ENCODE measurements at places on chromosomes 6 and 20.

- DNase-seq = no peak
Measured at GRCh38 chr20:5067877-5068645, 51.7 kb downstream of the PCNA start.

- peak; percentile 20 for DNase-seq
Measured at GRCh38 chr20:56328861-56329260, 29.9 kb upstream of the FAM210B start.

- DNase-seq = no peak
Measured at GRCh38 chr6:117818449-117818848, 88.6 kb upstream of the SLC35F1 start.

- DNase-seq = no peak
Measured at GRCh38 chr6:23526526-23526925, 599.5 kb upstream of the NRSN1 start.

DNA sequence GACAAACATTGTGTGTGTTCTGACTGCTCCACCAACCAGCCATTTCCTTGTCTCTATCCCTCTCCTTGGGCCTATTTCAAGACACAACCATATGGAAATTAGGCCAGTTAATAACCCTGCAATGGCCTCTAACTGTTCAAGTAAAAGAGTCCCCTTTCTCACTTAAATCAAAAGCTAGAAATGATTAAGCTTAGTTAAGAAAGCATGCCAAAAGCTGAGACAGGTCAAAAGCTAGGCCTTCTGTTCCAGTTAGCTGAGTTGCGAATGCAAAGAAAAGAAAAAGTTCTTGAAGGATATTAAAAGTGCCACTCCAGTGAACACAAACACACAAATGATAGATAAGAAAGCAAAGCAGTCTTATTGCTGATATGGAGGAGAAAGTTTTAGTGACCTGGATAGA, 22.5 kb downstream of the SERINC1 start:
- no peak for DNase-seq

- DNase-seq = no peak
Measured at GRCh38 chr6:46412662-46413061, 78.6 kb downstream of the RCAN2 start.

DNA sequence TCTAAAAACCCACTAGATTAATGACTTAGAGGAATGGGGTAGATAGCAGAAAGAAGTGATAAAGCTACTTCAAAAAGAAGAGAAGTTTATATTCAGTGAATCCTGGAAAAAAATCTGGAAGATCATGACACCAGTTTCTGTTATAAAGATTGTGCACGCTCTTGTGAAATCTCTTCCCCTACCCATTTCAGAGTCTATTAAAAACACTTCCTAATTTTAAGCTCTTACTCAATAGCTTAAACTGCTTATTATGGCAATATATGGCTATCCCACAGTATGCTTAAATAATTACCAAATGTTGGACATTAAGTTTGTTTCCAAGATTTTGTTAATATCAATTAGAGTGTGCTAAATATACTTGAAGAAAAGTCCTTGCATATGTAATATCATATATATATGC, 585.3 kb upstream of the MAN1A1 start:
- DNase-seq = no peak

- DNase-seq = no peak
Measured at GRCh38 chr6:154758125-154758524, 24.9 kb downstream of the SCAF8 start.

GRCh38 chr6:69337311-69337710, 459.5 kb downstream of the LMBRD1 start:
- no peak for DNase-seq

DNA sequence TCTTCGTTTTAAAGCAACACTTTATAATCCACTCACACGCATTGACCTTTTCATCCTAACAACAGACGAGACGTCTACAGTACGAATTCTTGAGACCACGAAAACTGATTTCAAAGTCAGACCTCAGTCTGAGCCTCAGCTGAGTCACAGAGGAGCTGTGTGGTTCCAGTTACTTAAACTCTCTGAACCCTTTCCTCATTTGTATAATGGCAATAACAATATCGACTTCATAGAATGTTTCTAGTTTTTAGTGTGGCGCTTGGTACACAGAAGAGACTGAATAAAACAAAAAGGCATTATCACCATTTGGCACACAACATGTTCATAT, 236.9 kb downstream of the ATXN1 start:
- peak; percentile 64 for DNase-seq

DNA sequence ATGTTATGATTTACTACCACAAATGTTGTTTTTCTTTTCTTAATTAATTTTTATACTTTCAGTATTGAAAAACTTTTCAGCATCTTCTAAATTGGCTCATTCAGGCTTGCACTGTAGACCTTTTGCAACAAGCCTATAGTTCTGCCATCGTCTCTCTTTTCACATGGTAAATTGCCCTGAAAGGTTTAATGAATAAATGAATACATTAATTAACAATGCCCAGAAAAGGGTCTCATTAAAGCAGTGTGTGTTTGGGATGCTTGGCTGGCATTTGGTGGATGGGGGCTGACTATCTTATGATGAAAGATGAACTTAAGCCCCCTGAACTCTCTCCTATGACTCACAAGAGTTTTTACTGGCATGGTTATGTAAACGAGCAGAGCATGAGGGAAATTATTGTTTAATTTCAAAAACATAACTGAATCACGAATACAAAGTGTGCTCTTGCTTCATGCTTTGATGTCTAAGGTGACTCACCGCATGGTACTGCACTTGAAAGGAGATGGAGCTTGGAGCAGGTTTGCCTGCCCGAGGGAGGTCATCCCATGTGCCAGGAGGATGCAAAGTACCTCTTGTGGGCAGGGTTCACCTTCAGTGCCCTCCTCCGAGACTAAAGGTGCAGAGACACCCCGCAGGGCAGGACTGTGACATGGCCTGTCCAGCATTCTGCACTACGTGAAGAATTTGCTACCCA, 13.8 kb upstream of the PCK1 start:
- no peak for DNase-seq

GRCh38 chr20:41497186-41497895, 120.8 kb downstream of the CHD6 start:
- DNase-seq = no peak

- DNase-seq = no peak
Measured at GRCh38 chr6:144849920-144850319, 564.8 kb downstream of the UTRN start.

- no peak for DNase-seq
Measured at GRCh38 chr6:143513410-143513809, 1.9 kb upstream of the FUCA2 start.

DNA sequence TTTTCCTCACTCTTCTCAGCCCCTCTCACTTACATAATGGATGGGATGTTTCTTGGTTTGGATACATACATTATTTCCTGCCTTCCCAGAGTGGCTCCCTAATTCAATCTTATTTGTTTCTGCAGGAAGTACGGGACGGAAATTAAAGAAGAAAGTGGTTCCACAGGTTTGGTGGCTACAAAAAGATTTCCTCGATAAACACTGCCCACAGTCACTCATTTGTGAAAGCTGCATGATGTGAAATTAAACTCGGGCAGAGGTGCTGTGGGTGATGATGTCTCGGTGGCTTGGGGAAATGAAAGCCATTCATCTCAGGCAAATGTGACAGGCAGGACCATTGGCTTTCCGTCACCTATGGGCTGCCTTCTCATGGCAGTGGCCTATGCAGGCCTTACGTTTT, 119.5 kb upstream of the KCNG1 start:
- DNase-seq = no peak

- no peak for DNase-seq
Measured at GRCh38 chr6:136073216-136073615, 176.9 kb downstream of the MTFR2 start.

GRCh38 chr20:48178633-48179032, 393.4 kb upstream of the SULF2 start:
- DNase-seq = no peak

- DNase-seq = no peak
Measured at GRCh38 chr20:50282592-50283241, 92.1 kb downstream of the CEBPB start.

- DNase-seq = no peak
Measured at GRCh38 chr6:131657630-131658111, 20.6 kb downstream of the ENPP3 start.

DNA sequence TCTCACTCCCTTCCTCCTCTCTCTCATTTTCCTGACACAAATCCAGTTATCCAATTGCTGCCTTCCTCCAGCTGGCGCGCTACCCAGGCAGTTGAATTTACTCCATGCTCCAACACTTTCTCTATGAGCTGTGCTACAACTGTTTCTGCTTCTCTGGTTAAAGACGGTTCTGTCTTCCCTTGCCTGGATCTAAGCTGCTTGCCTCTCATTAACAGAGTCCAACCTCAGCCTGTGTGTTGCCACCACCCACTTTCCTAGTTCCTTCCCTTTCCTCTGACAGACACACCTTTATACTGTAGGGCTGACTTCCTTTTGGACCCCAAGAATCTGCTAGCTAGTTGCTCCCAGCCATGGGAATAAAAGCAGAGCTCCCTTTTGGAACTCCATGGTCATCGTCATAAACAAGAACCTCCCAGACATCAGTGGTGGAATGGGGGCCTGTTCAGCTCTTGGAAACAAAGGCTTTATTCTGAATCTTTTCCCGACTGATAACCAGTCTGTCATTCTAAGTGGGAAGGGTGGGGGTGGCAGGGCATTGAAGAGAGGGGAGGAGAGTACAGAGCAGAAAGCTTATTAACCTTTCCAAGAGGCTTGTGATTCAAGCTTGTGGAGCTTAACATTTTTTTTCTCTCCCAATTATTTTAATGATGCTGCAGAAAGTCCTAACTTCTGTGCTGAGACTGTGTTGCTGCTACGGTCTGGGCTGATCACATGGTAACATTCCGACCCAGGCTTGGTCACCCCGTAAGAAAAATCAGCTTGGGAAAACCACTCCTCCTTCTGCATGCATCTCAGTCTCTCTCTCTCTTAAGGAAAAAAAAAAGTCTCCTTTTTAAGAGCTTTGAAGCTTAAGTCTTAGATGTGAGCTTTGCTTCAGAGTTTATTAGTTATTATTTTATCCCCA, 31.3 kb upstream of the BMP2 start:
- DNase-seq = peak; percentile 4

DNA sequence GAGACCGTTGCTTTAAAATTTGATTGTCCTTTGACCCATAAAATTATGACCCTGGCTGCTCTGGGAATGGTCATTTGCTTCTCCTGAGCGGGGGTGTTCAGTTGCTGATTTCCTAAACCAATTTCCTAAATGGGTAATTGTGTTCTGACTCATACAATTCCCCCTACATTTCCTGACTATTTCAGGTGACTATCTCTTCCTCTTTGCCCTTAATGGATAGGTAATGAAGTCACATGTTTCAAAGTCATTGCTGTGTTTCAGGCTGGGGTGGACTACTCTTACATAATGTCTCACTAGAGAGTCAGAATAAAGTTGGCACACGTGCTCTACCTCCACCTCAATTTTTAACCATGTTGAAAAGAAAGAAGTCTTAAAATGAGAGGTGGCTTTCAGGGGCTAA, 109.8 kb downstream of the DOK5 start:
- no peak for DNase-seq

DNA sequence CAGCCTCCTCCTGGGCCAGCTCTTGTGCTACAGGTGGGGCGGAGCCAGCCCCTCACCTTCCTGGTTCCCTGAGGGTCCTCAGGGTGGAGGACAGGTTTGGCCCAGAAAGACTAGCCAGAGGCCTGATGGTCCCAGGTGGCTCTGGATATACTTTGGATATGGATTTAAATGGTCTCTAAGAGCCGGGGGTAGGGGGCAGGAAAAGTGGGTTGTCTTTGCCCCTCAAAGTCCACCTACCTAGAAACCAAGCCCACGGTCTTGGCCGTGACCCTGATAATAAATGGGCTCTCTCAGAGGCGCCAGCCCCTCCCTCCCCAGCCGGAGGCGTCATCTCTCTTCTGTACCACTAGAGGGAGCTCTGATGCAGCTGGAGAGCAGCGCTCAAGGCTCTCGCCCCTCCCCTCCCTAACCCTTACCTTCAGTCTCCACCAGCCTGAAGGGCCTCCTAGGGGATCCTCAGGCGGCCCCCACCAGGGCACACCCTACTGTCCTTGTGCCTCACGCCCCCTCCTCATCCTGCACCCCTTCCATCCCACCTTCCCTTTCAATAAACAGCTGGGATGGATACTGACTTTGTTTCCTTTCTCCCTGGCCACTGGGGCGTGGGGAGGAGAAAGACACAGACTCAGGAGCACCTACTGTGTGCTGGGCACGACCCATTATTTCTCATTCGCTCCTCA, 7.5 kb downstream of the NRSN2 start:
- peak; percentile 82 for DNase-seq

DNA sequence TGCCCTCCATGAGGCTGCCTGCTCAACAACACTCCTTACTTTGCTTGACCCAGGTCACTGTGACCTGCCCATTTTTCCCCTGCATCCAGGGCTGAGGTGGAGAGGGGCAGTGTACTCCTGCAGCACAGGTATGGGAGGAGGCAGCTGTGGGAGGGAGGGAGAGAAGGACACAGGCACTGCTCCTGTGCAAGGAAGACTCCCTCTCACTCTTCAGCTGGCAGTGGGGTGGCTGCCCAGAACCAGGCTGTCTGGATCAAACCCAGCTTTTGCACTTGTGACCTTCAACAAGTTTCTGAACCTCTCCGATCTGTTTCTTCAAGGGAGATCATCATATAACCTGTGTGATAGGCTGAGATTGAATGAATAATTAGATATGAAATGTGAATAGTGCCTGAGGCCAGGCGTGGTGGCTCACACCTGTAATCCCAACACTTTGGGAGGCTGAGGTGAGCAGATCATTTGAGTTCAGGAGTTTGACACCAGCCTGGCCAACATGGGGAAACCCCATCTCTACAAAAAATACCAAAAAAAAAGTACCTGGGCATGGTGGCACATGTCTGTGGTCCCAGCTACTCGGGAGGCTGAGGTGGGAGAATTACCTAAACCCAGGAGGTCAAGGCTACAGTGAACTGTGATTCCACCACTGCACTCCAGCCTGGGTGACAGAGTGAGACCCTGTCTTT, 14.1 kb downstream of the TGIF2 start:
- no peak for DNase-seq

DNA sequence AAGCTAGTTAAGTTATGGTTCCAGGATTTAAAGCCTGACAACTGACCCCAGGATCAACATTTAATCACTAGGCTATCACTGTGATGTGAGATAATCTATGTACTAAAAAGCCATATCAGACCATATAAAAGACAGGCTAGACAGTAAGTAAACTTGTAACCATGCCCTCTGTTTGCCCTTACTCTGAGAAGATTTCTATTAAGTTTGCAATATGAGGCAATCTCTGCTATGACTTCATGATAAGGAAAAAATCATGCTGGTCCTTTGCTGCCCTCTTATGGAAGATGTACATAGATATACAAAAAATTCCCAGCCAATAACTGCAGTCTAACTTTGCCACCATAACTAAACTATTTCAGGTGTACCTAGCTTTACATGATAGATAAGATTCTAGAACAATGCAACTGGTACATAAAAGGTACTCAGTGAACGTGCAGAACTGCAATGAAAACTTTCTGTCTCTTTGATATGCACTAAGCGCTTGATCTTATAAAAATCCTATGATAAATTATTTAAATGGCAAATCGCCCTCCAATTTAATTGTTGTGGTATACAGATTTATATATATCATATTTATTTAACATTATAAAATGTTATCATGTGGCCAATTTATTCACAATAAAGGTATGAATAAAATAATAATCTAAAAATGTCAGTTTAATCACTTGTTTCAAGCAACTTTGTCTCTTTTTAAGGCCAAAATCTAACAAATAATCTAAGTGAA, 70.5 kb downstream of the FAM217A start:
- DNase-seq = peak; percentile 90
